SK-N-SH (cell line): ENCODE measurements at places on chromosomes 5 and 9. TPM values are rescaled to one million over a fixed set of nuclear protein-coding genes. Genes with fewer than 3 reads are reported as not detected.

DNA sequence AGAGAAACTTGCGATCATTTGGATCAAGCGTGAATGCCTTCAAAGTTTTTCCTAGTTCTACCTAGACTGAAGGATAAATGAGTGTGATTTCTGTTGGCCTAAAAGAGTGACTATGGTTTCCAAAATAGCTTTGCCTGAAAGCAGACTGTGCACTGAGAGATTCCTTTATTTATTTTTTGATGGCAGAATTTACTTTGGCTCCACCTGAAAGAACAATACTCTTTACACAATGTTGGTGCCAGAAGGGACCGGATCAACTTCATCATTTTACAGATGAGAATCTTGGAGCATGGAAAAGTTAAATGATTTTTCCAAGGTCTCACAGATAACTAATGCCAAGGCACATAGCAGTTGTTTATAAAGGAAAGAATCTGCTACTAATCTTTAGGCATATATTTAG, 199.6 kb downstream of the KCTD16 start:
- H3K4me3 ChIP-seq, result no peak overlapping the region
- H3K27ac ChIP-seq, result no peak overlapping the region
- H3K27me3 ChIP-seq, result no peaks in the 10 kb centered on the region
- H3K4me1 ChIP-seq, result no peaks in the 10 kb centered on the region
- no peaks in the 10 kb centered on the region for H3K36me3 ChIP-seq
- no peak for DNase-seq

TTC1 gene
- polyA plus RNA-seq, result 37.0 and 42.1 TPM in 2 replicates

DNA sequence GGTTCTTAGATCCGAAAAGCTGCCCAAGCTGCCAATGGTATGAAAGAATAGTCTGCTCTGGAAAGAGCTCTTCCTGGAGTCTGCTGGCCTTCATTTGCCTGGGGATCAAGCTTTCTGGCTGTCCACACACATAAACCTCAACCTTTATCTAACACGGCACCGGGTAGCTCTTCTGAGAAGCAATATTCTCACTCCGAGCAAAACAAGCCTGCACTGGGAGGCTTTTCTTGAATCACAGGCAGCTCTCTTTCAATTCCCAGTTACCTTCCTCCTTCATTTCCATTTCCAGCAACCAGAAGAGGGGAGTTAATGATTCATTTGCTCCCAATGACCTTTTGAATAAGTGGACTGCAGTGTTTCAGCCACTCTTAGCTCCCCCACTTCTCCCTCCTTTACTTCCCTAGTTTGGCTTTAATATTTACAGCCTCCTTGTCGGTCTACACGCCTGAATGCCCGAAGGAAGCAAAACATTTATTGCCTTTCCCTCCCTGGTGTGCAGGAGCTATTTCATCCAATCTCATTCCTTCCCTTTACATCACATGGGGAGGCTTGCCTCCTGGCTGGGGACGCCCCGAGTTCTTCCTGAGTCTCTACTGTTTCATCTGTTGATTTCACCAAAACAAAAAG, 187.1 kb downstream of the ARHGEF28 start:
- no peak for DNase-seq
- H3K36me3 ChIP-seq, result no peaks in the 10 kb centered on the region
- no peaks in the 10 kb centered on the region for H3K27me3 ChIP-seq

DNA sequence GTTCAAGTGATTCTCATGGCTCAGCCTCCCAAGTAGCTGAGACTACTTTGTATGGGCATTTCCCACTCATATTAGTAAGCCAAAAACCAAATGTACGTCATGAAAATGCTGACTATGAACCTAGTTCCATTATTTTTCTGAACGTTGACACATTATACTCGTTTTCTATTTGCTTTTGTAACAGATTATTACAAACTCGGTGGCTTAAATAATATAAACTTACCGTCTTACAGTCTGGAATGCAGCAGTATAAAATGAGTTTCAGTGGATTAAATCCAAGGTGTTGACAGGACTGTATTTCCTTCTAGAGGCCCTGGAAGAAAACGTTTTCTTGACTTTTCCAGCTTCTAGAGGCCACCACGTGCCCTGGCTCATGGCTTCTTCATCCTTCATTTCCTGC, 517.0 kb downstream of the GADD45G start:
- no peak overlapping the region for H3K4me3 ChIP-seq
- no peaks in the 10 kb centered on the region for H3K4me1 ChIP-seq
- no peaks in the 10 kb centered on the region for H3K27me3 ChIP-seq

GRCh38 chr9:136744773-136745172, 2.0 kb upstream of the LCN10 start:
- no peak for DNase-seq
- H3K4me1 ChIP-seq, result peaks cover 5% of the 10 kb centered on the region; the same call in 1 of the 2 replicates
- H3K36me3 ChIP-seq, result no peaks in the 10 kb centered on the region

GRCh38 chr5:81172710-81173109, 60.4 kb upstream of the CKMT2 start:
- H3K27ac ChIP-seq, result no peak overlapping the region
- no peak overlapping the region for H3K4me3 ChIP-seq
- peaks cover 3% of the 10 kb centered on the region; the same call in 1 of the 2 replicates for H3K4me1 ChIP-seq
- no peak for DNase-seq
- no peaks in the 10 kb centered on the region for H3K36me3 ChIP-seq
- H3K27me3 ChIP-seq, result no peaks in the 10 kb centered on the region

GRCh38 chr5:150278916-150279315, 10.7 kb downstream of the CAMK2A start:
- H3K27me3 ChIP-seq, result no peaks in the 10 kb centered on the region
- DNase-seq, result no peak
- no peaks in the 10 kb centered on the region for H3K36me3 ChIP-seq
- H3K4me1 ChIP-seq, result peaks cover 20% of the 10 kb centered on the region
- H3K4me3 ChIP-seq, result no peak overlapping the region

- no peaks in the 10 kb centered on the region for H3K27me3 ChIP-seq
- no peak for DNase-seq
- H3K4me1 ChIP-seq, result no peaks in the 10 kb centered on the region
- H3K36me3 ChIP-seq, result no peaks in the 10 kb centered on the region
Observed at GRCh38 chr5:15285901-15286583, 213.9 kb upstream of the FBXL7 start.

DNA sequence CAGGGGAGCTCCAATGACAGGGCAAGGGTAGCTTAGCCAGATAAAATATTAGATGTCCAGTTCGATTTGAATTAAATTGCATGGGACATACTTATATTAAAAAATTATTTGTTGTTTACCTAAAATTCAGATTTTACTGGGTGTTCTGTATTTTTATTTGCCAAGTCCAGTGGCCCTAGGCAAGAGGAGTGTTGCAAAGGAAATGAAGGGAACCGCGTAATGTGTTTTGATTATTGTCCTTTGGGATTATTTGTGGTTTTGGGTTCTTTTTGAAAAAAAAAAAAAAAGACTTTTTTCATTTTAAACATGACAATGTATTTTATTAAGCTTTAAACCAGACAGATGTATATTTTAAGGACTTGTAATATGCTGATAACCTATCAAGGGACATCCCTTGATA, 179.3 kb downstream of the C9orf152 start:
- DNase-seq, result no peak
- H3K27ac ChIP-seq, result peak overlapping the region; percentile 95
- peaks cover 31% of the 10 kb centered on the region for H3K4me1 ChIP-seq
- H3K36me3 ChIP-seq, result no peaks in the 10 kb centered on the region
- H3K4me3 ChIP-seq, result no peak overlapping the region

SLC6A19 gene
- not detected in 2 replicates for polyA plus RNA-seq

DNA sequence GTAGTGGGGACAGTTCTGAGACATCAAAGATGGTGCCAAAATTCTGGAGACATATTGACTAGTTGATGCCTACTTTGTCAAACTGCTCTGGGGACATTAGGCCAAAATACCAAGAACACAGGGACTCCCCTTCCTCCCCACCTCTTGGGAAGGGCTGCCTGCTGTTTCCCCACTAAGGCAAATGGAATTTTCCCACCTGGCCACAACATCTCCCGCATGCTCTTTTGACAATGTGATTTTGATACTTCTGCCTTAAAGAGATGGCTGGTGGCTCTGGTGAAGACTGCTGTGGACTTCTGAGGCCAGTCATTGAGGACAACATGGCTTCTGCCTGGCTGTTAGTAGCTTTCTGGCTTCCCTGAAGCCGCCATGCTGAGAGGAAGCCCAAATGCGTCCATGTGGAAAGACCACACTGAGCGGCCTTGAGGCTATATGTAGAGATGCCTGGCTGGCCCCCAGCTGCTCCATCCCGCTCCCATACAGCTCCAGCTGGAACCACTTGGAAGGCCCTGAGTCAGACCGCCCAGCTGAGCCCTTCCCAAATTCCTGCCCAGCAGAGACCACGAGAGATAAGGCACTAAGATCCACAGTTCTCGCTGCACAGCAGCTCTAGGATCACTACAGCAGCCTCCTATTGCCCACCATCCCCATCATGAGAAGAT, 226.7 kb downstream of the SYK start:
- H3K27me3 ChIP-seq, result no peaks in the 10 kb centered on the region
- H3K36me3 ChIP-seq, result no peaks in the 10 kb centered on the region
- DNase-seq, result no peak
- no peaks in the 10 kb centered on the region for H3K4me1 ChIP-seq

- no peak overlapping the region for H3K27ac ChIP-seq
- H3K36me3 ChIP-seq, result no peaks in the 10 kb centered on the region
- no peak overlapping the region for H3K4me3 ChIP-seq
- no peaks in the 10 kb centered on the region for H3K27me3 ChIP-seq
- H3K4me1 ChIP-seq, result no peaks in the 10 kb centered on the region
- DNase-seq, result no peak
Observed at GRCh38 chr5:173736923-173737412, 120.5 kb upstream of the BOD1 start.

PAM gene
- polyA plus RNA-seq, result 507 and 662 TPM in 2 replicates

DNA sequence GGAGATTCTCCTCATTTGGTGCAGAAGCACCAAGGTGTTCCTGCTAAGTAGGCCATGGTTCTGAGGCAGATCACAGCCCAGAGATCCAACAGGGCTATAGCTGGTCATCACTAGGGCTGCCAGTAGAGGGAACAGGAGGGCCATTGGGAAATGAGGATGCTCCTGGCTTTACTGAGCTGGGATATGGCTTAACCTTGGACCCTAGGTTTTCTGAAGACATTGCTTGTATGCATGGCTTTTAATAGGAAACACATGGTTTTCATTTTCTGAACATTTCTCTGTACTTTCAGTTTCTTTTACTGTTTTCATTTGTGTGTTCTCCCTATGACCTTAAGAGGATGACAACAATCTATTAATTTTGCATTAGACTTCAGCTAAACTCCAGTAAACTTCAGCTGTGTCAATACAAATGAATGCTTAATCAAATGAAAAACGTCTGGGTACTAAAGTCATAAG, at the start of gene IFNW1:
TSS of gene IFNW1 (minus strand) at position 406 of the 456 bp plus-strand sequence. CDS start at position 144, 262 bp downstream.
- H3K27ac ChIP-seq, result no peak within 1 kb of the TSS
- peak; percentile 5 for DNase-seq
- H3K4me1 ChIP-seq, result no peaks in the 10 kb centered on the region
- H3K27me3 ChIP-seq, result no peaks in the 10 kb centered on the region
- H3K36me3 ChIP-seq, result no peaks in the 10 kb centered on the region

FOXD4L4 gene
- polyA plus RNA-seq, result 0.13 and 0.19 TPM in 2 replicates

SOWAHA gene
- polyA plus RNA-seq, result 0.23 and 0.30 TPM in 2 replicates

- no peaks in the 10 kb centered on the region for H3K36me3 ChIP-seq
- no peak overlapping the region for H3K27ac ChIP-seq
- H3K4me1 ChIP-seq, result no peaks in the 10 kb centered on the region
Observed at GRCh38 chr9:71619926-71620325, 148.4 kb downstream of the CEMIP2 start.

GRCh38 chr5:109421956-109422355, 12.2 kb upstream of the PJA2 start:
- no peaks in the 10 kb centered on the region for H3K36me3 ChIP-seq
- no peak for DNase-seq
- H3K4me1 ChIP-seq, result no peaks in the 10 kb centered on the region
- H3K27me3 ChIP-seq, result no peaks in the 10 kb centered on the region
- H3K4me3 ChIP-seq, result no peak overlapping the region

- H3K36me3 ChIP-seq, result no peaks in the 10 kb centered on the region
- no peak overlapping the region for H3K4me3 ChIP-seq
- no peak for DNase-seq
- no peak overlapping the region for H3K27ac ChIP-seq
Observed at GRCh38 chr9:10014889-10015288, 597.9 kb downstream of the PTPRD start.

GRCh38 chr9:109627042-109627441, 128.9 kb upstream of the PTPN3 start:
- H3K27ac ChIP-seq, result no peak overlapping the region
- H3K4me1 ChIP-seq, result no peaks in the 10 kb centered on the region
- H3K4me3 ChIP-seq, result no peak overlapping the region
- DNase-seq, result no peak
- no peaks in the 10 kb centered on the region for H3K36me3 ChIP-seq
- peaks cover 24% of the 10 kb centered on the region; the same call in 1 of the 2 replicates for H3K27me3 ChIP-seq
